ENCODE measurements at places on chromosomes 4 and X.

DNA sequence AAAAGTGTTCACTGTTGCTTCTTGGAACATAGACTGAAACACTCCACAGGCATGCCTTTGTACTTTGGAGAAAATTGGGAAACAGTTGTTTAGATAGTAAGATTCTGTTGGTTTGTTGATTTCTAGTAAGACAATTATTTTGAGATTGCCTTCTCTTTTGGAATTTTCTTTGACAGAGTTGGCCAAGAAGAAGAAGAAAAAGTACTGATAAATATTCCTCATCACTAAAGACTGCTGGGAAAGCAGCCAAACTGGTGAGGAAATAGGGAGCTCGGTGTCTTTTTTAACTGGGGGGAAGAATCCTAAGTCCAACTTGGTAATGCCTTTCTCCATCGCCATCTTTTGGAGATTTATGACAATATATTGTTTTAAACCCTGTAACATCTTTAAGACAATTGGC, 370.7 kb downstream of the GPAT3 start:
- no peak for DNase-seq

DNA sequence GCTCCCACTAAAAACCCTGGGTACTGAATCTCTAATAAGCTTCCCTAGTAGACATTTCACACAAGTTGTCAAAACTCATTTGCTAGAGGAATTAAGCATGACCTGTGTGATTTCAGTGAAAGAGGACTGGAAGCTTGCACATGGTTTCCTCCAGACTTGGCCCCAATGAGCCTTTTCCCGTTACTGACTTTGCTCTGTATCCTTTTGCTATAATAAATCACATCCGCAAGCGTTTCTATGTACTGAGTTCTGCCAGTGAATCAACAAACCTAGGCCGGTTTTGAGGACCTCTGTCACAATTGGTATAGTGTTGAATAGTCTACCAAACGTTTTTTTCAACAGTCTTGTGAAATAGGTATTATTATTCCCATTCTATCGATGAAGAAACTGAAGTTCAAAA, 8.2 kb downstream of the ATP11C start:
- DNase-seq = no peak

GRCh38 chrX:10011261-10011931, 44.2 kb downstream of the CLDN34 start:
- DNase-seq = no peak

DNA sequence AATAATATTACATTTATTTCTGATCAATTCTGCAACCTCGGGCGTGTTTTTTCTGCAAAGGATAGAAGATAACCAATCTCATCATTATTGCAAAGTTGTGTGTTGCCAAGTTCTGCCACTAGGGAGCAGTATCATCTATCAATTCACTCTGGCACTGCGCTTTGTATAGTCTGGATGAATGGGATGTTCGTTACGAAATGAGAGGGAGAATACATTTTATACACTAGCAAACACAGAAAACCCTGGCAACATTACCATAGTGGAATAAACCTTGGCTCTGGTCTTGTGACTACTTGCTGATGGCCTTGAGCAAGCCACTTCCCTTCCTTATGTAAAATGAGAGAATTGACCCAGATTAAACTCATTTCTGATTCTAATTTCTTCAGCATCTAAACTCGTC, 97.5 kb upstream of the ZNF518B start:
- no peak for DNase-seq

DNA sequence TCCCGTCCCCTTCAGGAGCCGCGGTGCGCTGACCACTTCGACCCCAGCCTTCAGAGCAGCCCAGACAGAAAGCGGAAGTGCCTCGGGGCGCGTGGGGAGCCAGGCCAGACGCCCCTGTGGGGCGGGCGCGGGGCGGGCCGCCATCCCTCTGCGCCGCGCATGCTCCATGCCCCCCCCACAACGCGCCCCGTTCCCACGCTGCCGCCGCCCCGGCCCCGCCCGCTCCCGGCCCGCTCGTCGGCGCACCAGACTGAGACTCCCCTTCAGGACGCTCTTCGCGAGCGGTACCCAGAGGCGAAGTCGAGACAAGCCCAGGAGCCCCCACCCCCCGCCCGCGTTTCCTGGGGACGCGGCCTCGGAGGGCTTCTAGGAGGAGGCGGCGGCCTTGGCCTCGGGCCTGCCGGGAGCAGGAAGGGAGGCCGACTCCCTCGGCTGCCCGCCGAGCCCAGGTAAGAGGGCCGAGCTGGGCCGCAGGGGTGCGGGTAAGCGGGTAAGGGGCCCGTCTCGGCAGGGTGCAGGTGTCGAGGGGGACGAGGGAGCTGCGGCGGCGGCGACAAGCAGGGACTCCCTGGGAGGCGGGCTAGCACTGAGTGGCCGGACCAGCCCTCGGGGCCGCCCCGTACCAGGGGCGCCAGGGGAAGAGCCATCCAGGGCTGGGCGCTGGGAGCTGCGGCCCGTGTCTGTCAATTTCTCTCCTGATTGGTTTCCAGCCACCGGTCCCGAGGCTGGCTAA, at the start of gene ZFP92:
ZFP92 (plus strand) TSS at position 218 of the 733 bp plus-strand sequence. CDS start 6,851 bp downstream, outside the sequence.
- DNase-seq = peak; percentile 36

DNA sequence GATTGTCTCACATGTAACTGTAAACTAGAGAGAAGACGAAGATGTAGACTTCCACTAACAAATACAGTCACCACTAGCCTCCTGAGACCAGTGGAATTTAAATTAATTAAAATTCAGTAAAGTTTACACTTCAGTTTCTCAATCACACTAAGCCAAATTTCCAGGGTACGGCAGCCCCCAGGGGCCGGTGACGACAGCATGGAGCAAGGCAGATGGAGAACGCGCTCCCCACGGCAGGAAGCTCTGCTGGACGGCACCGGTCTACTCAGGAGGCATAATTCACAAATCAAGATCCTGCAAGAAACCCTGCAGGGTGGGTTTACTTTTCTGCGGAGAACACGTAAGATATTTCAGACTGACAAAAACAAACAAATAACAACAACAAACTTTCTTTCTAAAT, 80.7 kb downstream of the FAT1 start:
- DNase-seq = no peak

All from stimulated activated CD8-positive, alpha-beta memory T cell treated with anti-CD3 and anti-CD28 coated beads, Interleukin-15, amount 100 ng/mL, for 4 hours (primary cell).